Dermis lymphatic vessel endothelial cell (primary cell): ENCODE measurements at places on chromosomes 7 and 10. TPM values are rescaled to one million over a fixed set of nuclear protein-coding genes. Genes with fewer than 3 reads are reported as not detected.

Gene LRRN3
- not detected in 2 replicates for total RNA-seq

Gene AFAP1L2
- total RNA-seq, result 0.17 and 0.54 TPM in 2 replicates

Gene SRRT
- 33.5 and 41.1 TPM in 2 replicates for total RNA-seq

Gene OR2A42
- not detected in 2 replicates for total RNA-seq
